ENCODE measurements at places on chromosomes 11 and 22.
A peak's percentile ranks its signal among the peaks of the same experiment; 100 is the strongest.

GRCh38 chr11:84140386-84141169, 854.4 kb upstream of the CCDC90B start:
- DNase-seq, result no peak

DNA sequence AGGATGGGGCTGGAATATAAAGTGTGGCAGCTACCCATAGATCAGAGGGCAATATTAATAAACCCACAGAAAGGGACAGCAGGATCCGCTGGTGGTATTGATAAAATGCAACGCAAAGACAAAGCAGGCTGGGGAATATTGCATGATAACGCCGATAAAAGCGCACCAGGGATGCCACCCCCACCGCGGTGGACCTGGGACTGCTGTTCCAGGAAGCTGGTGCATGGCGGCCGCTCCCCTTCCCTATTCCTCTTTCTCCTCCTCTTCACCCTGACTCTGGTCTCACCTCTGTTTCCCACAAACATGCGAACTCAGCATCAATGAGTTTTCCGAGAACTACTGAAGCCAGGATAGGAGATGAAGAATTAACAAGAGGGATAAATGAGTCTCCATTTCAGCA, 20.2 kb downstream of the SPATA19 start:
- no peak for DNase-seq

DNA sequence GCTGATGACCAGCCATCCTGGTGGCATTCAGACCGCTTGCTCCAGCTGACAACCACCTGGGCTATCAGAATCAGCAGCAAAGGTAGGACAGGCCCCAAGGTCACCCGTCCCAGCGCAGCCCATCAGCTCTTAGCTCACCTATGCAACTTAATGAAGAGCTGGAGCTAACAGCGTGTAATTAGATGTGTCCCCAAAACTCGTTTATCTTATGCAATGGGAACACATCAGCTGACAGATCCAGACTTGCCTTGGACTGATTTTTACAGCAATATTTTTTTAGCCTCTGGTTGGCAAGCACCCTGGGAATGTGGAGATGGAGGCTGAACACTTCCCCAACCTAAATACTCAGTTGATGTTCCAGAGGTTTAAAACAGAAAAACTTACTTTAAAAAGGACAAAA, 76.0 kb downstream of the PACSIN2 start:
- no peak for DNase-seq

- DNase-seq, result peak; percentile 100
Observed at GRCh38 chr11:560305-561147, at the start of the genes LMNTD2 and RASSF7. TSS of gene LMNTD2 (minus strand) at chr11:560738. CDS start at chr11:560716, 22 bp downstream. TSS of gene RASSF7 (plus strand) at chr11:560970. CDS start at chr11:561769, 799 bp downstream.

DNA sequence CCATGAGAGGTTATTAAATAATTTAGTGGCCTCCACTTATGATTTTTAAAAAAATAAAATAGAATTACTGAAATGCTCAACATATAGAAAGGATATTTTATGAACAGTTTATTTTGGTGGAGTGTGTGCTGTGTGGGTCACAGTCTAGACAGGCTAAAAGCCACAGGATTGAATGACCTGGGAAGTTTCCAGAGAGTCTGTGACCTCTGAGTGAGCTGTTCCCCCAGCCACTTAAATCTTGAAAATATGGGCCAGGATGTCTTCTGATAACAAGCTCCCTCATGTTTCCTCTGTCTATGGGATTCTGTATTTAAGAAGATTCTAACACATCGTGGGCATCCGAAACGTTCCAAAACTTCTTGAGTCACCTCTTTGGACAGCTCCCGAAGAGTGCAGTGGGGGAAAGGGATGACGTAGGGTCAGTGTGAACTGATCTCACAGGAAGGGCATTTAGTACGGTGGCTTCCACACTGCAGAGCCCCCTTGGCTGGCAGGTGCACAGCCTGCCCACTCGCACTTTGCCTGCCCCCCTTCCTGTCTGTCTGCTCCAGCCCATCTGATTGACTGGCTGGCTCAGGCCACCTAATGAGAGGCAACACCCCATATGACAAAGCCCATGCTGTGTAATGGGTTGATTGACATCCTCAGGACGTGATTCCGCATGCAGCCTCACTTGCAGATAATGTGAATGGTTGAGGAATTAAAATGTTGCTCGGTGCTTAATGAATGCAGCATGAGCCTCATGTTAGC, 97.4 kb downstream of the NTM start:
- no peak for DNase-seq

DNA sequence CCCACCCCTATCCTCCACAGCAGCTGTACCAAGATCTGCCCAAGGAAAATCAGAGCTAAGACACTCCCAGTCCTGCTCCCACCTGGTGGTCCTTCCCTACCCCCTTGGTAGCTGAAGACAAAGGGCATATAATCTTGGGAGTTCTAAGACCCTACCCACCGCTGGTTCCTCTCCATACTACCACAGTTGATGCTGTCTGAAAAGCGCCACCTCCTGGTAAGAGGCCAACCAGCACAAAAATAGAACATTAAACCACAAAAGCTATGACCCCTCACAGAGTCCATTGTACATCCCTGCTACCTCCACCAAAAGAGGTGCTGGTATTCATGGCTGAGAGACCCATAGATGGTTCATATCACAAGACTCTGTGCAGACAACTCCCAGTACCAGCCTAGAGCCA, 161.5 kb upstream of the ARHGAP42 start:
- DNase-seq, result no peak

- DNase-seq, result no peak
Observed at GRCh38 chr11:44301564-44302271, 8.2 kb downstream of the ALX4 start.

- no peak for DNase-seq
Observed at GRCh38 chr11:77223797-77224196, 77.7 kb downstream of the GDPD4 start.

DNA sequence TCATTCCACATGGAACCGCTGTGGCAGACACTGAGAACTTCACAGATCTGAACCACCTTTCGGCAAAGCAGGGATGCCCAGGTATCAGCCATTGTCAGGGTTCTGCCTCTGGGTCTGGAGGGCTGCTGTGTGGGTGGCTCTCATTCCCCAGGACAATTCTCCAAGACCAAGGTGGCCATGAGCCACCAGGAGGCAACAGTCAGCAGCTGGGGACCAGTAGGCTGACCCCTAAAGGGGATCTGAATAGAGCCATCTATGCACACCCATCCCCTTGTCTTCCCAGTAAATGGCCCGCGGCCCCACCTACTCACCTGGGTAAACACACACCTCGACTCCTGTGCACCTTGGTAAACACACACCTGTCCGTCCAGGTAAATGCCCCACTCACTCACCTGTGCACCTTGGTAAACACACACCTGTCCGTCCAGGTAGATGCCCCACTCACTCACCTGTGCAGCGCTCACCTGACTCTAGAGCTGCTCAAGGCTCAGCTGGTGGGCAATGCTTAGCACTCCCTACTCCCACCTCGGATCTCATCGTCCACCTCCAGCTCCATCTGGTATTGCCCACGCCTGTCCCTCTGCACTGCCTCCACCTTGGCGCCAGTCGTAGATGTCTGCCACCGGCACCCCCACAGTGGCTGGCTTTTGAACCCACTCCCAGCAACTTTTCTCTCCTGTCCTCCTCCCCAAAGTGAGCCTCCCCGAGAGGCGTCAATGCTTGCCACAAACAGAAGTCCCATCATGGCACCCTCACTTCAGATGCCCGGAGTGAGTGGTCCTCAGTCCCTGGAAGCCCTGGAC, 10.2 kb downstream of the SLC25A1 start:
- DNase-seq, result no peak

GRCh38 chr11:127137771-127138280, 137.3 kb upstream of the KIRREL3 start:
- no peak for DNase-seq

DNA sequence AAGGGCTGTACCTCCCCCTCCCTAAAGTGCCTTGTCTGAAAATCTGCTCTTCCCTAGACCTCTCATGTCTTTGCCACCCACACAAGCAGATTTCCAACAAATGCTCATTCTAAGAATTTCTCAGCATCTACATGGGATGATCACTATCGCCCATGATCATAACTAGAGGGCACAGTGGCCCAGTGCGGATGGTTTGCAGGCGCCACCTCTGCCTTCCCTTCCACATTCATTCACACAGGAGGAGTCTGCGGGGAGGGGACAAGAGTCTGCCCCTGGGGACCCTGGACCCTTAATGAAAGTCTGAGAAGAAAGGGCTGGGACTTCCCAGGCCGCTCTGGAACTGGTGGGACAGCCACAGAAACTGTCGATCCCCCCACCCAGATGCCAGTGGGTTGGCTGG, 28.9 kb downstream of the KCTD17 start:
- DNase-seq, result no peak

DNA sequence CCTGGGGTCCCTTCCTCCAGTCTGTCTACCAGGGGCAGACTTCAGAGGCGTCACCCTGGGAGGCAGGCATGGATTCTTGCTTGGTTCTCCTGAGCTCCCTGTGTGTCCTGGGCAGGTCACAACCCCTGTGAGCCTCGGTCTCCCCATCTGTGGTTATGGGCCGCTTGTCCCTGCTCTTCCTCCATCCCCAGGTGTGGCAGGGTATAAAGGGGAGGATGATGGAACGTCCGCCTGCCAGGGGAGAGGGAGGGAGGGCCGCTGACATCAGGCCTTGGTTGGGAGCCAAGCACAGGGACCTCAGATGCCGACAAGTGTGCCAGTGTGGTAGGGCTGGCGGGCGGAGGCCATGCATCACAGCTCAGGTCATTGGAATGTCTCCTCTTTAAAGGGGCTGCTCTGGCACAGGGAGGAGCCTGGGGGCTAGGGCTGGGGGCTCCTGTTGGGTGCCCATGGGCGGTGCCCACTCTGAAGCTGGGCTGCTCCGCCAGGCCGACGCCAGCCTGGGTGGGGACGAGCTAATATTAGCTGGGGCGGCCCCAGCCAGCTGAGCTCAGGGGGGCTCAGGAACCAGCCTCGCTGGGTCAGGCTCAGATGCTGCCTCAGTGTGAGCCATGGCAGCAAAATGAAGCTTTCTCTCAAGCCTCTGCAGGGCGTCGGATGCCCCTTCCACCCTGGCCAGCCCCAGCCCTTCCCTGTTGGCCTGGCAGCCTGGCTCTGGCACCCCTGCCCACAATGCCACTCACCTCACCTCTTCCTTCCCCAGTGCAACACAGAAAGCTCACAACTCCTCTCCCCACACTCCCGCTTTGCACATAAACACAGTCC, 12.8 kb downstream of the KCNC1 start:
- DNase-seq, result no peak

DNA sequence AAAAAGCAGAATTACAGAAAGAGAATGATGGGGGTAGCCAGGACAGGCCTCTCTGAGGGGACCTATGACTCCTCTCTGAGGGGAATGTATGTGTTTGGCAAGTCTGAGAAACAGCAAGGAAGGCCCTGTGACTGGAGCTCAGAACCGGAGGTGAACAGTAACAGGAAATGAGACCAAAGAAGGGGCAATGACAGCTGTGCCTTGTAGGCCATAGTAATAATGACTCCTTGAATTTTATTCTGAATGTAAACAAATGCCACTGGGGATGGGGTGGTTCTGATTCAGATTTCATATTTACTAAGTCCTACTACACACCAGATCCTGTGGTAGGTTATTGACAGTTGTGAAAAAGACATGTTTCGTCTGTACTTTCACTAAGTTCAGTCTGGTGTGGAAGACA, 52.8 kb upstream of the APOA1 start:
- no peak for DNase-seq

GRCh38 chr22:39360242-39360641, 10.5 kb downstream of the SYNGR1 start:
- no peak for DNase-seq

DNA sequence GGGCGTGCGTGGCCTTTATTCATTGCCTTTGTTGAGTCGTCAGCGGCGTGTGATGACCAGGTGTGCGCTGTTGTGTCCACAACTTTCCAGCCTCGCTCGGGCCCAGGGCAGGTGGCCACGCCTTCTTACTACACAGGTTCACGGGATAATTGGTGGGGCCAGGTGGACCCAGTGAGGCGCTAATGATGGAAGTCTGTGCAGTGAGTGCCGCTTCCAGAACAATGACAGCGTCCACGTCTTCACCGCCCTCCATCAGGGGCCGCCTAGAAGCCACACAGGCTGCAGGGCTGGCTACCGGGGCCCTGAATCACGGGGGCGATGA, 1197.3 kb downstream of the BRD1 start:
- no peak for DNase-seq

- no peak for DNase-seq
Observed at GRCh38 chr11:91906871-91907624, 317.6 kb upstream of the FAT3 start.

DNA sequence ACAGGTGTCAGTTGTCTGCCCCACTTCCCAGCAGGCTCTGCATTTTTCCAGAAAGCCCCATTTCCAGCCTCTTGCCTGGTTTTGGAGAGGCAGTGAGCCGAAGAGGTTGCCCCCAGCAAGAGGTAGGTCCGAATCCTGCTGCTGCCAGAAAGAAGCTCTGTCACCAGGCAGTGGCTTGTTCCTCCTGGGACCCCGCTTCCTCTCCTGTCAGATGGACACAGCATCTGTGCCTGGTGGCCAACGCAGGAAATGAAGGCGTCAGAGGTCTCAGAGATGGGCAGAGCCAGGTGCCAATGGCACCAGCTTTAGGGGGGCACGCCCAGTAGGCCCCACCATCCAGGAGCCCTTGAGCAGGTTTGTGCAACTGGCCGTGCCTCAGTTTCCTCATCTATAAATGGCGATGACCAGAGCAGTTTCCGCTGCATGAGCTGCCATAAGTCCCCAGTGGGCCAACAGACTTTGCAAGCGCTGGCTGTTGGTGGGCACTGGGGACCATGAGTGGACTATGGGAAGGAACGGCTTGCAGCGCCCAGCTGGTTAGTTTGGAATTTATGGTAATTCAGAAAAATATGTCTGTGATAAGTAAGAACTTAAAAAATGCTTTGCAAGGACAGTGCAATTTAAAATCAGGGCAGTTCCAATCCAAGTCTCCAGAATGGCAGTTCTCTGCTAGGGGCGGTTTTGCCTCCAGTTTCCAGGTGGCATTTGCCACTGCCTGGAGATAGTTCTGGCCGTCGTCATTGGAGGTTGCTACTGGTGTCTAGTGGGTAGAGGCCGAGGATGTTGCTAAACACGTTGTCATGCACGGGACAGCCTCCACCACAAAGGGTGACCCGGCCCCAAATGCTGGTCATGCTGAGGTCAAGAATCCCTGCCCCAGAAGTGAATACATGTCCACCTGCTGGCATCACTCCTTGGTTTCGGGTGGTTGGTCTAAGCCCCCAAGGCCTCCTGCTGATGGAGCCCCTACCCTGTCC, 2.3 kb upstream of the OSBPL5 start:
- peak; percentile 17 for DNase-seq

DNA sequence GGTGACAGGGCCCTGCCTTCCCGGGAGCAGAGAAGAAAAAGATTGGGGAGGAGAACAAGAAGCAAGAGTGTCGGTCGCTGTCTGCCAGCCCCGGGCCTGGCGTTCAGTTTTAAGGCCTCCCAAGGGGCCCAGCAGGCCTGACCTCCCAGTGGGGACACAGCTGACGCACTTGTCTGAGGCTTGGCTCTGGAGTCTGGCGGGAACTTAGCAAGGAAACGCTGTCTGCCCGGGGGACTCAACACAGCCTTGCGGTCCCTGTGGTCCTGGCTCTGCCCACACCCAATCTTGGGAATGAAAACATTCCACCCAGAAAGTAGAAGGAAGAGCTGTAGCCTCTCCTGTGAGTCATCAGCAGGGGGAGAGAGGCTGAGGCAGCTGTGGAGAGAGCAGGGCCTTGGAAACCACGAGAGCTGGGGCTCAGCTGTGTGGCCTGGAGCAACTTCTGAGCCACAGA, 54.4 kb downstream of the TRAF6 start:
- DNase-seq, result peak; percentile 44

GRCh38 chr11:122721201-122721963, 65.9 kb downstream of the UBASH3B start:
- no peak for DNase-seq

GRCh38 chr22:48808038-48808960, 1019.4 kb downstream of the BRD1 start:
- DNase-seq, result no peak

GRCh38 chr22:43995057-43995685, 28.9 kb upstream of the PARVB start:
- DNase-seq, result no peak

GRCh38 chr11:9787981-9788521, 124.2 kb downstream of the SWAP70 start:
- DNase-seq, result no peak
